Epithelial cell of proximal tubule (primary cell): ENCODE measurements at places on chromosomes 13 and 19.

DNA sequence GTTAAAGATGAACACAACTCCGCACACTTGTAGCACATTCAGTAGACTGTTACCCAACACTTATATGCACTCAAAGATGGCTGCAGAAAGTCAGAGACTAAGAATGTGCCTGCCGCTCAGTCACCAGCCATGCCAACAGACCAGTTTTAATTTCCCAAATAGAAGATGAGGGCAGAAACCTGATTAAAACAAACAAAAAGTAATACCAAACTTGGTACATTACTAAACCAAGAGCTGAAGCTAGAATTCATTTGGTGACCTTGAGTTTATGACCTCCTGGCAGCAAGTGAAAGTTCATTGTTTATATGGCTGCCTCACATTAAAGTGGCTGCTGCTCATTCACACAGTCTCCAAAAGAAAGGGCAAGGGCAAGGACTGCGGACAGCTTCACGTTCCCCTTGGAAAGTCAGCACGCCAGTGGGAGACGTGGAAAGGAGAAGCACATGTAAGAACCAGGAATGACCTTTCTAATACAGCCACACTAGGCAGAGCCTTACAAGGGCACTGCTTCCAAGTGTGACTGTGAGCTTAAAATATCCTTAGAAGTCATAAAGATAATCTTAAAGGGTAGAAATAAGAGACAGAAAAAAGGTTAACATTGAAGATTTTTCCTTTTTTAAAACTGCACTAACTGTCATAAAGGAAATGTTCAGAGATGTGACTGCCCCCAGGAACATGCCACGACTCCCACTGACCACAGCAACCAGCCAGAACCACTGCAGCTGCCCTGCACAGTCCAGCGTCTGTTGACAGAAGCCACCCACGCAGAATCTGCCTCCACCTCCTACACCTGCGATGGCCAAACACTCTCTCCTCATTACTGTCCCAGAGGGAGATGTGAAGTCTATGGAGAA is 73.5 kb downstream of the STK24 start:
- DNase-seq = no peak

- no peak for DNase-seq
These were observed 3.0 kb upstream of the WDFY2 start for GRCh38 chr13:51581148-51581820.

GRCh38 chr19:35247526-35248309 is 1.1 kb upstream of the LSR start:
- peak; percentile 57 for DNase-seq

DNA sequence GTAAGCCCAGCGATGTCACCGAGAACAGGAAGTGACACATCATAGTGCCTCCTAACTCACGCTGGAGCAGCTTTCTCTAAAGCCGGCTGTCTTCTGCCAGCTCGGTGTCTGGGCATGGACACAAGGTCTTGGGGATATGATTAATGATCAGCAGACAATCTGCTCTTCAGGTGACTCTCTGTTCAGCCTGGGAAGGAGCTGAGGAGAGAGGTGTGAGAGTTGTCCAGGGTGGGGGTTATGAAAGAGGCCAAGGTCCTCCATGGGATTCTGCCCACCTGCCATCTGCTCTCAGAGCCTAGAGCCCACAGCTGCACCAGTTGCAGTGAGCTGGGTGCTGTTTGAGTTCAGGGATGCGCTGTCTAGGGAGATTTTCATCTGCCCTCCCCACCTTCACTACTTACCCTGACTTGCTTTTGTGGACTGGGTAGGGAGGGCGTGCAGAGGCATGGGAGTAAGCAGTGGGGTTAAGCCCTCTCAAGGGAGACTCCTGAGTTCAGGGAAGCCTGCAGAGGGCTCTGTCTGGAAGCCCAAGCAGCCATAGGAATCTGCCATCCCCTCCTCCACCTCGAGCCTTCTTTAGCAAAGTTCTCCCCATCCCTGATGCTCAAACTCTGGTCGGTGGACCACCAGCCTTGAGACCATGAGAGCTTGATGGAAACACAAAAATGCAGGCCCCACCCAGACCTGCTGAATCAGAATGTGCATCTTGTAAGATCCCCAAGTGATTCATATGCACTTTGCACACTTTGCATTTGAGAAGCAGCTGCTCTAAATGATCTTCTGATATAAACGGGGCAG is 539.7 kb downstream of the RFC3 start:
- DNase-seq = peak; percentile 27

GRCh38 chr19:49335784-49336481 is 727 bp downstream of the CD37 start:
- no peak for DNase-seq

DNA sequence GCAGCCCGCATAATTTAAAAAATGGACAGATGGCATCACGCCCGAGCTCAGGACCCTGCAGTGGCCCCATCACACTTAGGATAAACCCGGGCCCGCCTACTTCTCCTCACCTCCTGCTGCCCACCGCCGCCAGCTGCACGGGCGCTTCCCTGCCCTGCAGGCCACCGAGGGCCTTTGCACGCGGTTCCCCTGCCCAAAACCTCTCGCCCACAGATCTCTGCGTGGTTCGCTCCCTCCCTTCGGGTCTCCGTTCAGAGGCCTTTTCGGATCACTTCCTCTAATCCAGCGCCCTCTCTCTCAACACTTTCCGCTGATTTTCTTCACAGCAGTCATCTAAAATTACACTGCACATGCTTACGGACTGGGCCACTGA is 1.8 kb downstream of the SHISA7 start:
- DNase-seq = no peak

- no peak for DNase-seq
These were observed 8.0 kb upstream of the NLRP7 start for GRCh38 chr19:54955376-54955775.

DNA sequence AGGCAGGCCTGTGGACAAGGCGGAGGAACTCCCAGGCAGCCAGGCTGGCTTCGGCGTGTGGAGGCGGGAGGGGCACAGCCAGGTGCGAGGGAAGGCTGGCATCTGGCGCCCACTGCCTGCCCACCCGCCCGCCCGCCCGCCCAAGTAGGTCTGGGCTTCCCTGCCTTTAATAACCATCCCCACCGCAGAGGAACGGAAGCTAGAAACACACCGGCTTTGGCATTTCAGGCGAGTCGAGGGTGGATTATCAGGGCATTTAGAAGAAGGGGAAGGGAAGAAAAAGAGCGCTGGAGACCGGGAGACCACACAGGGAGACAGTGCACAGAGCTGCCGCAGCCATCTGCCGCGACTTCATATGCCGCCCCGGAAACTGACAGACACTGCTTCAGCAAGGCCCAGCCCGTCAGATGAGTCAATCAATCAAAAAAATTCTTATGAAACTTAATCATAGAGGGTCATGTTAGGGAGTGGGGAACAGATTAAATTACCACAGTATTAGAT is 199.7 kb downstream of the TSHZ3 start:
- DNase-seq = no peak

DNA sequence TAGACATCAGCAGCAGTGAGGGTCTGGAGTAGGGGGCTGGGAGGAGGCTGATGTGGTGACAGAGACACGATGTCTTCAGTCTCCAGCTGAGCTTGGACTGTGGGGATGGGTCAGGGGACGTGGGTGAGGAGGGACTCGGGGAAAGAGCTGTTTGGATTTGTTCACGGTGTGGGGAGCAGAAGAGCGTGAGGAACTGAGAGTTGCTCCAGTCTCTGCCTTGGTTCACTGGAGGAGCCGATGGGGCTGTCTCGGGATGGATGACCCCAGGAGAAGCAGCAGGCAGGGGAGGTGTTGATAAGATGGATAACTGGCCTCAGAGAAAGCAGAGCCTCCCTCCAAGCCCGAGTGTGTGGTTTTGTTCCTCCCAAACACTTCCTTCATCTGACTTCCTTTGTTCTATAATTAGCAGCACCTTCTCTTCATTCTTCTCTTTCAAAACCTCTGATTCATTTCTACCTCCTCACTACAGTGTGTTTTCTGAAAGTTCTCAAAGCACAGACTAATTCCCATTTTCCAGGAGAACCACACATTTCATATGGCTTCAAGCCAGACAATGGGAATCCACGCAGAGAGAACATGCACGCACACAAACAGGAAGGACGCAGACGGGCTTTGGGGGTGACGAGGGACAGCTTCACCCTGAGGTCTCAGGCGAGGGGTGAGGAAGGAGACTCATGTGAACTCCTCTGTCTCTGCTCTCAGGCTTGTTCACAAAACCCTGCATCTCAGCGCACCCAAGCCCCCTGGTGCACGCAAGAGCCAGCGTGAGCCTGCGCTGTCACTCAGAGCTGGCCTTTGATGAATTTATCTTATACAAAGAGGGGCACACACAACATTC is 18.6 kb downstream of the LAIR2 start:
- no peak for DNase-seq

- DNase-seq = no peak
These were observed 30.5 kb downstream of the ZNF701 start for GRCh38 chr19:52600639-52601024.

GRCh38 chr13:113923376-113924063 is 50.4 kb downstream of the C13orf46 start:
- no peak for DNase-seq

DNA sequence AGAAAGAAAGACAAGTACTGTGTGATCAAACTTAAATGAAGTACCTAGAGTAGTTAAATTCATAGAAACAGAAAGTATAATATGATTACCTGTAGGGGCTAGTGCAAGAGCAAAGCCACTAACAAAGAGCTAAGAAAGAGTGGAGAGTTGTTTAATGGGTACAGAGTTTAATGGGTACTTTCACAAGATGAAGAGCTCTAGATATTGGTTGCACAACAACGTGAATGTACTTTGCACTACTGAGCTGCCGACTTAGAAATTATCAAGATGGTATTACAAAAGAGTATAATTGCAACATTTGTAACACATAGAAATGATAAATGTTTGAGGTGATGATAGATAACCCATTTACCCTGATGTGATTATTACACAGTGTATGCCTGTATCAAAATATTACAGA is 140.3 kb upstream of the GPC6 start:
- no peak for DNase-seq

GRCh38 chr13:36069881-36070366 is 61.3 kb downstream of the DCLK1 start:
- DNase-seq = no peak

DNA sequence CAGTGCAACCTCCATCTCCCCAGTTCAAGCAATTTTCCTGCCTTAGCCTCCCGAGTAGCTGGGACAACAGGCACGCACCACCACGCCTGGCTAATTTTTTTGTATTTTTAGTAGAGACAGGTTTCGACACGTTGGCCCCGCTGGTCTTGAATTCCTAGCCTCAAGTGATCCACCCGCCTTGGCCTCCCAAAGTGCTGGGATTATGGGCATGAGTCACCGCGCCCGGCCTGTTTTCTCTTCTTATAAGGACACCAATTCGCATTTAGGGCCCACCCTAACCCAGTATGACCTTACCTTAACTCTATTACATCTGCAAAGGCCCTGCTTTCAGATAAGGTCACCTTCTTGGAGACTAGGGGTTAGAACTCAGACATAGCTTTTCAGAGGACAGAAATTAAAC is 35.1 kb downstream of the TMEM161A start:
- DNase-seq = no peak

DNA sequence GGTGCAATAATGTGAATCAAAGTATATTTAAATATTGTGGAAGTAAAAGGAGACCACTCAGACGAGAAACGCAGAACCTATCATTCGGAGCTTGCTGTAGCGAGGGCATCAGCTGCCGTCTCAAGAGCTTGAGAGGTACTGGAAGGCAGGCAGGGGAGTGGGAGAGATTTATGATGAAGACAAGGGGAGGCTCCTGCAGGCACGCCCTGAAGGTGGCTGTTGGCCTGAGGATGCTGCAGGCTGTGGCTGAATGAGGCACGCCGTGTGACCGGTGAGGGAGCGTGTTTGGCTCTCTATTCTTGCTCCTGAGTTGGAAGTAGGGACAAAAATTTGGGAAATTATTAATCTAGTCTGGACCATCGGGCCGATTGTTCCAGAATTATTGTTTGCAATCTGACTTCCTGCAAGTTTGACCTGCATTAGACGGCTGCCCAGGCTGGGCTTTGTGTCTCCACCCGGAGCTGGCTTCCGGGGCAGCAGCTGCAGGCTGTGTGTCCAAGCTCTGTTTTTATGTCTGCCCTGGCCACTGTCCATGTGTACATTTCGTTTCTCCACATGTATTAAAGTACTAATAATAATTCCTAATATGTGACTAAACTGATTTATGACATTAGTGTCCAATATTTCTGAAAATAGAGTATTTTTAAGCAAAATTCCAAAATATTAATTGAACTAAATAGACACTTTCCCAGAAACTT is 91.1 kb upstream of the ANKRD10 start:
- no peak for DNase-seq

DNA sequence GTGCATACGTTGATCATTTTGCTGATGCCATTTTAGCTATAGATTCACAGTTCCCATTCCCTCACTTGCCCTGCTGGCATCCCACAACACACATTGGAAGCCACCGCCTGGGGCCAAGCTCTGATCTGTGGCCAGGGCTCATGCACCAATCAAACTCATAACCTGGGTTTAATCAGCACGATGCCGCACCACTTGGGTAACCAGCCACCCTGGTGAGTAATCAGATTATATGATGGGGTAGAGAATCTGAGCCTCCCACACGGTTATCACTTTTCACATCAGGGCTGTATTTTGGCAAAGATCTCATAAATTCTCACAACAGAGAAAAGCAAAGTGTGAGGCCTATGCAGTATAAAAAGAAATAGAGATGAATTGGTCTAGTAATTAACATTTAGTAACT is 66.0 kb upstream of the TNFRSF19 start:
- DNase-seq = no peak

DNA sequence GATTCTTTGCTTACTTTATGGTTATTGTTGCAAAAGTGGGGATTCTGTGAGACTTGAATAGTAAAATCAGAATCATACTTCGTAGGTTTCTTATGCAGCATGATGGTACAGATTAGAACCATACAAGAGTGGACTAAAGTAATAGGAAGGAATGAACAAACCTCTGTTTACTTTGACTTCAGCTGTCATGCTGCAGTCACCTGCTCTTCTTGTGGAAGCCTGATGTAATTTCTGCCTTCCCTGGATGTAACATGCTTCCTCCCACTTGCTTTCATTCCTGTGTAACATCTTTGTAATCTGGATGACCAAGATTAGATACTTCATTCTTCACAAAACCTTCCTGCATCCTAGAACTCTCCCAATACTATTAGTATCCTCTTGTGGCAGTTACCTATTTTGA is 235.0 kb downstream of the PCCA start:
- no peak for DNase-seq

GRCh38 chr13:35926859-35927530 is 204.2 kb downstream of the DCLK1 start:
- DNase-seq = no peak

DNA sequence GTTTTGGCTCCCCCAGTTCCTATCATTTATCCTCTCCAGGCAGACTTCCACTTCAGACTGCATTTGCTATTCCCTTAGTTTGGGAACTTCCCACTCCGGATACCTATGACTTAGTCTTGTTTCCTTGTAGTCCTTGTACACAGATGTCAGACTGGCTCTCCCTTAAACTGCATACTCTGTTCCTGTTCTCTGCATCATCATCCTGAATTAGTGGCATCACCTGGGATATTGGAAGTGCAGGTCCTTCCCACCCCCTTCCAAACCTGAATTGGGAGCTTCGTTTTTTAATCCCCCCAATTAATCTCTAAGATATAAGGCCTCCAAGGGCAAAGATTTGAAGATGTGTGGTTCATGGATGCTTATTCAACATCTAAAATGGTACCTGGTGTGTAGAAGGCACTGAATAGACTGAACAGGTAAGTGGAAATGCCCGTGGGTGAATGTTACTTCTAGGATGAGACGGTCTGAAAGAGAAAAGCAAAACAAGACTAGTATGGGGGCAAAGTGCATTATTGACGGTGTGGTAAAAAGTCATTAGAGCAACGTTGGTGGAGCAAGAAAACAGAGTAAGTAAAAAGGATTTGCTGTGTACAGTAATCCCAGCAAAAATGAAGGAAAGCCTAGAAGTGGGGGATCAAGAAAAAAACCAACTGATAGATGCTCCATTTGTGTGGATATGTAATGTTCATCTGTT is 9.6 kb downstream of the MIR17HG start:
- no peak for DNase-seq

GRCh38 chr13:87777387-87777786 is 106.2 kb downstream of the SLITRK5 start:
- peak; percentile 3 for DNase-seq
